ENCODE measurements at places on chromosomes 6 and 20.

DNA sequence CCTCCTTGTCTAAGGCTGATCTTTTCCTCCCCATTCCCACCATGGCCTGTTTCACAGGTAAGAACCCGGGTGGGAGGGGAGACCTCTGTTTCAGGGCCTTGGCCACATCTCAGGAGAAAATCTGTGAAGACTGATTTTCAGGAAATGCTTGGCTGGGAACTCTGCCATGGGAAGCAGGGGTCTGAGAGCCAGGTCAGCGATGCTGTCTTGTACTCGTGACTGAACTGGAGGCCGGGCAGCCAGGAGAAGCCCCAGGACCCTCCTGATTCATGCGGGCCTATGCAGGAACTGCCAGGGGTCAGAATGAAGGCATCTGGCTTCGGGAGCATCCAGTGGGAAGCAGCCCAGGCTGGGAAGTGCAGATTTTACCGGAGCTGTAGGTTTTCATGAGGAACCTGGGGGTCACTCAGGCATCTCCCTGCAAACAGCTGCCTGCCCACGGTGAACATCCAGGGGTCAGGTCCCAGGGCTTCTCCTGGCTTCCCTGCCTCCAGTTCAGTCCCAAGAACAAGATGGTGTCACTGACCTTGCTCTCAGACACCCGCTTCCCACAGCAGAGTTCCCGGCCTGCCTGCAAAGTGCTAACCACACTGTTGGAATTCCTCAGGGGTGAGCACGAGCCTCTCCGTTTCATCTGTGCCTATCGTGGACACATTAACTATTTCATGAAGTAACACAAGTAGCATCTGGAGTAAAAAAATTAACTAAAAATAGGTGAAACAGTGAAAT is 90.2 kb upstream of the SULF2 start:
- DNase-seq = peak; percentile 68

DNA sequence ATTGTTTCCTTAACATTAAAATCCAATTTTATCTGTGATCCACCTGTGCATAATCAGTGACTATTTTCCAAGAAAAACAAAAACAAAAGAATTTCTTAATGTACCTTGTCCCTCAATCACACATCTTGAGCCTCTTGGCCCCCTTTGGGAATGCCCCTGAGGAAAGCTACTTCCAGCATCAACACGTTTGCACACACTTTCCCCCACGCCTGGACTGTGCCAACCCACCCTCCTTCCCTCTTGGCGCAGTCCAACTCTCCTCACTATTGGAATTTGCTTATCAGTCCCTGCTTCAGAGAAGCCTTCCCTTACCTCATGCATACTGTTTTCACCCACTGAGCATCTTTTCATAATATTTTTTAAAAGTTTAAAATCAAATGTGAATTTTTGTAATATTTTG is 389.4 kb upstream of the NRSN1 start:
- no peak for DNase-seq

GRCh38 chr20:1700990-1701389 is 43.4 kb upstream of the SIRPG start:
- no peak for DNase-seq

DNA sequence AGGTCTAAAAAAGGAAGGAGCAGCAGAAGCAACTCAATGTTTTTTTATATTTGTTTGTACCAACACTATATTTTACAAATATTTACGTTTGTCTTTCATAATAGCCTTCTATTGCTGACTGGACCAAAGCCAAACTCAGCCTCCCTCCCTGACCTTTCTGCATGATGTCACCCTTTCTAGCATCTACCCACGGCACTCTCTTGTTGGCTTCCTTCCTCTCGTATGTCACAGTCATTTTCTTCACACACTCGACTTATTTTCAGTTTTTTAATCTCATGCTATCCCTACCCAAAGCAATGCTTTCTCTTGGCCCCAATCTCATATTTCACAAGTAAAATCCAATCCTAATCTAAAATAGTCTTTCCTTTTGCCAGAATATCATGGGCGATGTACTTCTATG is 16.3 kb upstream of the FAM8A1 start:
- DNase-seq = no peak

GRCh38 chr6:155333414-155333813 is 19.1 kb upstream of the TFB1M start:
- no peak for DNase-seq

GRCh38 chr20:59774921-59775686 is 158.3 kb downstream of the SYCP2 start:
- DNase-seq = no peak

DNA sequence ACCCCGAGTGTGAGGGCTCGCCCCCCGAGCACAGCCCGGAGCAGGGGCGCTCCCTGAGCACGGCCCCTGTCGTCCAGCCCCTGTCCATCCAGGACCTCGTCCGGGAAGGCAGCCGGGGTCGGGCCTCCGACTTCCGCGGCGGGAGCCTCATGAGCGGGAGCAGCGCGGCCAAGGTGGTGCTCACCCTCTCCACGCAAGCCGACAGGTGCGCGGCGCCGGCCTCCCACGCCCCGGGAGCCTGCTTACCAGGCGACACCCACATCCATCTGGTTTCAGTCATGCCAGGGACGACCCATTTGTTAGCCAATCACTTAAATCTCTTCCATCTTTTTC is 73.5 kb upstream of the PBOV1 start:
- no peak for DNase-seq

DNA sequence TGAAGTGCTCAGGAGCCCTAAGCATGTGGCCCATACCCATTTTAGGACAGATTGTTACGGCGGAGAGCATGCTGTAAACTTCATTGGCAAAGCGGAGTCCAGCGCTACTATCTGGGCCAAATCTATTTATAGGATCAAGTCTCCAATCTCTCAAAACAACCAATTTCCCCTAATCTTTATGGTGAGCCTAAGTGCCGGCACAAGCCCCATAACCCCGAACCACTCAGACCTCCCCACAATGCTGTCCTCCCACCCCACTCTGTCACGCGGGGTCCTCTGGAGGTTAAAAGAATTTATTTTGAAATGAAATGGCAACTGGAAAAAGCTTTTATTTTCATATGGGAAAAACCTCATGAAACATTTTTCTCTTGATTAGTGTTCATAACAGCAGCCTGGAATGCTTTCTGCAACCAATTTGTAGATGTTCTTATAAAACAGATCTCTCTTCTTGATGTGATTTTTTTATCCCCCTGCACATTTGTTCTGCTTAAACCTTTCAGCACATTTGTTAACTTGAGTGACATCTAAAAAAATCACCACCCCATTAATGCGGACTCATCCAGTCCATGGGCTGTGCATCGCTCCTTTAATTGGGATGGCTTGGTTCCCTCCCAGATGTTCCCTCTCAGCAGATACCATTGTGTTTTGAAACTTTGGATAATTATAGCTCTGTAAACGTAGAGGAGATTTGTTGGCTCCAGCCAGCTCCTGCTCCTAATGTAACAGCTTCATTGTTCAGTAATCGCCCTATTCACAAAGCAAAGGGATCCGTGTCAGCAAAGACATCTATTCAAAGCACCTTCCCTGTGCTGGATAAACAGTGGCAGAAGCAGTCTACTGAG is 323.6 kb downstream of the CD83 start:
- peak; percentile 80 for DNase-seq

Measured in fibroblast of upper back skin (primary cell).